D721Med (cell line): ENCODE measurements at places on chromosomes 3 and 15.

DNA sequence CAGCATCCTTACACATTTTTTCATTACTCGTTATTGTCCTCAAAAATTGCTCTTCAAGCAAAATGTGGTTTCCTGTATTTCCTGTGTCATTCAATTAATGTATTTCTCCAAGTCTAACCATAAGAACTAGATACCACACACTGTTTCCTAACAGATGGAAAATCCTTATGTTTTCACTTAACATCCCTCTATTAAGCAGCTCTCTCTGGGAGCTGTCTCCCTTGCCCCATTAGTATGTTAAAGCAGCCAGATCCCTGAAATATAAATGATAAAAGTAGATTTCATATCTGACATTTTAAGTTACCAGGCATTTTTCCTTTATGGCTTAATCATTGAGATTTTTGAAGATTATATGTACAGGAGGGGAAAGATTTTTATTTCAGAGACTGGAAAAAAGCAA lies 15.9 kb downstream of the PFN2 start:
- no peak for DNase-seq

GRCh38 chr3:51709004-51709420 lies 2.1 kb downstream of the GRM2 start:
- DNase-seq: no peak

DNA sequence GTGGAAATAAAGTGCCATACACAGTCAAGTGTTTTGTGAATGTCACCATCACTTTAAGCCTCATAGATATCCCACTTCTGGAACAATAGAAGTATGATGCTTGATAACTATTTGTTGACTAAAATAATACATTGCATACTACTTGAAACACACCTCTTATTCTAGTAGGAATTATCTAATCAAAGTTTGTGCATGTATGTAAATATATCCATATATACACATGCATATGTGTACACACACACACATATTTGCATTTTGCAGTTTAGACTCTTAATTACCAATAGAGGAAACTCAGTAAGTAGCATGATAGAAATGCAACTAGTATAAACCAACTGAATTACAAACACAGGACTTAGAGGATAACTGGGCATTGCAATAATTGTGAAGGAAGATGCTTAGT lies 1084.1 kb downstream of the FHIT start:
- DNase-seq: no peak

- DNase-seq: no peak
Measured at GRCh38 chr3:178420033-178420432, 116.2 kb upstream of the KCNMB2 start.

GRCh38 chr3:54228806-54229205 lies 106.5 kb downstream of the CACNA2D3 start:
- DNase-seq: no peak

GRCh38 chr3:168312984-168313383 lies 217.3 kb upstream of the GOLIM4 start:
- no peak for DNase-seq

- DNase-seq: no peak
Measured at GRCh38 chr3:172303181-172303580, 145.1 kb downstream of the GHSR start.

DNA sequence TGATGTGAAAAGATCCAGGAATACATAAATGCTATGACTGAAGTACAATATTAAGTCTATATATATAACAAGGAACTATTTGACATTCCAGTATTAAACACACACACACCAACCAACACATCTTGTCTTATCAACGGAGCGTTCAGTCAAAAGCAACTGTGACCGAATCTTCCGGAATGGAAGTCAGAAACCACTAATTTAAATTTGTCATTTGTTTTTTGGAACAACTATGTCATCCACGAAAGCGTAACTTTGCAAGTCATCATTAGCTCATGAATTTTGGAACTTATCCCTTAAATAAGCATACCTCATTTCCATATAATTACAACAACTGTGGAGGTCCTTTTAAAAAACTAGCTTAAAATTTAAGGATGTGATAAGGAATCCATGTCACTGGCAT lies 5.0 kb downstream of the ZNF385D start:
- no peak for DNase-seq

DNA sequence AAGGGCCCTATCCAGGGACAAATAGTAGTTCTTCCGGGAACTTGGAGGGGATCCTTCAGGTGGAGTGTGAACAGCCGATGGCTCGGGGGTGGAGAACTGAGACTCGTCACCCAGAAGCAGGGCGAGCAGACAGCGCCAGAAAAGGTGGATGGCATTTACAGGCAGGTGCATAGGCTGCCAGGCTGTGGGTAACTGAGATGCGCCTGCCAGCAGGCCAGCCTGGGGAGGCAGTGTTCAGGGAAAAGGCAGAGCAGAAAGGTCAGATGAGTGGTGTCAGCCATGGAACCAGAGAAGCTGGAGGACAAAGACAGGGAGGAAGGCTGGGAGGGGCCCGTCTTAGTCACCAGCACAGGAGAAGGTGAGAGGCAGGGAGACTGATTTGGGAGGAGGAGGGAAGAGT lies 53.0 kb upstream of the SEC22A start:
- no peak for DNase-seq

GRCh38 chr15:57324944-57325679 lies 51.2 kb upstream of the CGNL1 start:
- DNase-seq: no peak

- DNase-seq: no peak
Measured at GRCh38 chr3:21778715-21779114, 27.7 kb upstream of the ZNF385D start.

DNA sequence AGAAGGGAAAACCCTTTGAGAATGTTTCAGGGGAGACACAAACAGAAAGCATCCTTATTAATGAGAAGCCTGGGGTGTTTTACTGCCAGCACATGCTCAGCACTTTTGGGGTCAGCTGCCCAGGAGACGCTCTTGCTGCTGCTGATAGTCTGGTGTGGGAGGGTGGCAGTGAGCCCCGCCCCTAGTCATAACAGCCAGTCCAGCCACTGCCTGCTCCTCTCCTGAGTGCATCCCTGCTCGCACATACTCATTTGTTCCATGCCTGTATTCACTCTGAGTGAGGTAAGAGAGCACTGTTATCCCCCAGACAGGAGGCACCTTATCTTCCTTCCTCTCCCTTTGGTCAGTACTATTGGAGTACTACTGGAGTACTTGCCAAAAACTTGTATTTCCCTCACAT lies 101.3 kb downstream of the ETFA start:
- DNase-seq: no peak

- DNase-seq: no peak
Measured at GRCh38 chr15:69578252-69578651, 125.6 kb downstream of the RPLP1 start.

GRCh38 chr3:38564631-38565338 lies 68.6 kb downstream of the EXOG start:
- DNase-seq: no peak

DNA sequence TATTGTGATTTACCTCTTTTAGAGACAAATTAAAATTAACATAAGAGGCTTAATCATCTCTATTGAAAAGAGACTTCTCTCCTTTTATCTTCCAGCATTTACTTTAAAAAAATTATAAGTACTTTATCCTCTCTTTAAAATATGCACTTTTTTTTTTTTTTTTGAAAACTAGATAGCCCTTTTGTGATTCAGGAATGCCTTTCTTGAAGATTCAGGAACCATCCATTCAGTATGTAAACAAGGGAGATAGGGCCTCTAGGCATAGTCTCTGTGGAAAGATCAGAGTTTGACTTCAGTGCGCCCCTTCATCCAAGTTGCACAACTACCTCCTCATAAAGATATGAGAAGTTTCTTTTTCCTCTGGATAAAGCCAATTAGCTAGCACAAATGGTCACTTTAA lies 1163.7 kb downstream of the SI start:
- DNase-seq: no peak

DNA sequence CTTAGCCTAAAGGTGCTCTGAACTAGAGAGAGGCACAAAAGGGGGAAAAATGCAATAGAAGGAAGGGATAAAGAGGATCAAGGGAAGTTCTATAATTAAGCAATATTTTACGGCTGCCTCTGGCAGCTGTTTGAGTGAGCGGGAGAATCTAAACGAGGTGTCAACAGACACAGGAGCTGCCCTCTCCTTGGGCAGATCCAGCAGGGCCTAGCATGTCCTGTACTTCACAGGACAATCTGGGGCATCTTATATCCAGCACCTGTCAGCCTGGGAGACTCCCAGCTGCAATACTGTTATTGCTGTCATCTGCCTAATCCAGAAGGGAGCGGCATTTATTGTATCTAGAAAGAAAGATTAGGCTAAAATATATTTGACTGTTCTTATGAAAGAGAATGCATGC lies 68.9 kb downstream of the WWTR1 start:
- no peak for DNase-seq

DNA sequence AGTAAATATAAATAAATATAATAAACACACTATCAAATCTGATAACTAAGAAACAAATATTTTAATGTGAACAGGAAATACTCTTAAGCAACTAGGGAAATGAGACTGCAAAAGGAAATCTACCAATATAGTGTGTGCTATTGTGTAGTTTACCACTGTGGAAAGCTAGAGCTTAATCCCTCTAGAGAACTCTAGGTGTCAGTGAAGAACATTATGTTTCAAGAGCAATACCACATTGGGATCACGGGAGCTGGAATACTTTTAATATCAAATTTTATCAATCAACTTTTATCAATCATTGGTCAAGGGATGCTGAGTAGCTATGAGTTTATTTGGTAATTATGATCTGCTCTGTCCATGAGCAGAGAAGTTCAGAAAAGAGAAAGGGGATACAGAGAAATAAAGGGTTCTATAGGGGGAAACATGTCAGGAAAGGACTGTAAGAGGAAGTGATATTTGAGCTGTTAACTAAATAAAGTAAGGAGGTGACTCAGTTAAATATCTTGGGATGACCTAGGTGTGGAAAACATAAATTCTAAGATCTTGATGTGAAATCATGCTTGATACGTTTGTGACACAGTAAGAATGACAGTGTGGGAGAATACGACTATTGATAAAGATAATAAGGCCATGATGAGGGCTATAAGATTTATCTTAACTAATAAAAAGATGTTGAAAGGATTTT lies 762.2 kb upstream of the ALCAM start:
- no peak for DNase-seq

DNA sequence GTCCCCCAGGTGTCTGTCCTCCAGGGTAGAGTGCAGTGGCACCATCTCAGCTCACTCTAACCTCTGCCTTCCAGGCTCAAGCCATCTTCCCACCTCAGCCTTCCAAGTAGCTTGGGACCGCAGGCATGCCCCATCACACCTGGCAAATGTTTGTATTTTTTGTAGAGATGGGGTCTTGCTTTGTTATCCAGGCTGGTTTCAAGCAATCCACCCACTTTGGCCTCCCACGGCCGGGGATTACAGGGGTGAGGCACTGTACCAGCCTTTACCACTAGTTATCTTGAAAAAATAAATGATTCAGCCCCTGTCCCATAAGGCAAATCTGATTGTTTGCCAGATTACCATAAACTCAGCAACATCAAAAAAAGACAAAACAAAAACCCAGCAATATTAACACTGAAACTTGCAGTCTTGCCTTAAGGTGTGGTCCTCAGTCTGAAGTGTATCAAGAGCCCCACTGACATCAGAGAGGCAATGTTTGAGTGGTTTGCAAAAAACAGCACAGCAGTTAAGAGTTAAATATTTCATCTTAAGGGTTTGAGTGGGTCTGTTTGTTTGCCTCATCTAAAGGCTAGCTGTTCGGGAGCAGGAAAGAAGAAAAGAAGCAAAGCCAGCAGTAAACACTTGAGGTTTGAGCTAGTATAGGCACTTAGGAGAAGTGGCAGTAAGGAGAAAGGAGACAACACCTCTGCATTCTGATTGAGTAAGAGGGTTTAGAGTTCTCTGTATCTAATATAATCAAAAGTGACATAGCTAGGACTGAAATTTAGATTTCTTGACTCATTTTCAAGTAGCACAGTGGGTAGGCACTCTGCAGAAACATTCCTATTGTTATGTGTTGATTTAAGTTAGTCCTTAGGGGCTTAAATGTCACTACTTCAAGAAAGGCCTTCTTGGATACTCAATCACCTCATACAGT lies 26.3 kb upstream of the EDEM1 start:
- DNase-seq: no peak
